ENCODE measurements at places on chromosomes 2 and 18.
A peak's percentile ranks its signal among the peaks of the same experiment; 100 is the strongest.

GRCh38 chr2:64679673-64680425 is 26.1 kb upstream of the SERTAD2 start:
- no peak for DNase-seq

- no peak for DNase-seq
Observed at GRCh38 chr2:120398996-120399888, 53.3 kb downstream of the INHBB start.

- DNase-seq: no peak
Observed at GRCh38 chr2:183729380-183729779, 605.1 kb downstream of the NUP35 start.

- DNase-seq: no peak
Observed at GRCh38 chr2:241489088-241489487, 19.3 kb downstream of the STK25 start.

DNA sequence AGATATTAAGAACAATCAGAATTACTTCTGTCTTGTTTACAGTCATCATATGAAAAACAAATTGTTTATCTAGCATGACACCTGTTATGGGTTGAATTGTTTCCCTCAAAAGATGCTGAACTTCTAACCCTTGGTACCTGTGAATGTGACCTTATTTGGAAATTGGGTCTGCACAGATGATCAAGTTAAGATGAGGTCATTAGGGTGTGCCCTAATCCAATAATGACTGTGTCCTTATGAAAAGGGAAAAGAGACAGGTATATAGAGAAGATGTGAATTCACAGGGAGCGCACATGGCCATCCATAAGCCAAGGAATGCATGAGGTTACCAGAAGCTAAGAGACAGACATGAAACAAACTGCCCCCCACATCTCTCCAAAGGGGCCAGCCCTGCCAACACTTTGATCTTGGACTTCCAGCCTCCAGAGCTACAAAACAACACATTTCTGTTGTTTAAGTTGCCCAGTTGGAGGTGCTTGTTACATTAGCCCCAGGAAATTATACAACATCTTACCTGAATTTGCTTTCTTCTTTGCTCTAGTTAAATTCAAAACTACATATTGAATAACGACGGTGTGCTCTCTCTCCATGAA is 2.3 kb upstream of the HPCAL1 start:
- no peak for DNase-seq

DNA sequence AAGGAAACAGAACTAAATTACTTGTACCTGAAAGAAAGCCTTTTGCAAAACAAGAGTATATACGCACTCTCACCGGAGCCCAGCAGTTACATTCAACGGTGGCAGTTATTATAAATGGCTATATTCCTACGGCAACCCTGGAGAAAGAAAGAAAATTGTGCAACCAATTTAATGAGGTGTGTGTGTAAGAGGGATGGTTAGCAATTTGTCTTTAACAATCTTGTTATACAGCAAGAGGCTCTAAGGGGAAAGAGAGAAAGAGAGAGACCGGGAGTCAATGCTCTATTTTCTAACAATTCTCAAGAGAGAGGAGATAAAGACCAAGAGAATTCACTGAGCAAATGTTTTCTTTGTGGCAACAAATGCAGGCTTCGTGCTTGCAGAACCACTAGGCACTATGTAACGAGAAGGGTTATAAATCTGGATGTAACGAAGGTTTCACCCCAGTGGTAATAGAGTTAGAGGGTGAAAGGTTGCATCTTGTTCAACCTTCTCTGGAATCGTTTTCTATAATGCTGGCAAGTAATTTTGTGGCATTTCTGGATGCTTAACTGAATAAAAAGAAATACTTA is 359.1 kb upstream of the SPRED2 start:
- no peak for DNase-seq

DNA sequence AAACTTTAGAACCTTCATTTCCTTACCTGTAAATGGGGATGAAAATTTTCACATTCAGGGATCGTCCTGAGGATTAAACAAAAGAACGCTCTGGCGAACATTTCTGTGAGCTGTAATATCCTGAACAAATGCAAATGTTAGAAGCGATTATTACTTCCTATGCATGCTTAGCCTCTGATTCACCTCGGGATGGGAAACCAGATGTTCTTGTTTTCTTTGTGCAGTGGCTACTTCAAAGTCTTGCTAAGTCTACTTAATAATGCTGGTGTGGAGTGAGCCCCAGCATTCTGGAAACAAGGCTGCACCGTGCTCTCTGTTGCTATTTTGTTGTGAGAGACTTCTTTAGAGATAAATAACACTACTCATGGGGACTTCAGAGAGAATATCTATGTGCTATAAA is 119.1 kb upstream of the PELI1 start:
- no peak for DNase-seq

DNA sequence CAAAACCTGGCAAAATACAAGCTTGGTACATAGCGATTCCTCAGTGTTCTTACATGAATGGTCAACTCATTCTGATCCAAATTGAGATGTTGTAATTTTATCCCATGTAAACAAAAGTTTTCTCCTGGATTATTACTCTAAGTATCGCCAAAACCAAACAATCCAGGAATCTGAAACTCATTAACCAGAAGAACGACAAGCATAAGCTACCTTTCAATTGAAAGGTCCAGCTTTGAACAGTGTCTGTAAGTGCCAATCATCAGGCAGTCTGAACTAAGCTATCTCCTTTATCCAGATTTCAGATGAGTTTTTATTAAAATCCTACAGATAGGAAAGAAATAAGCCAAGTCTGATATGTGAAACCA is 2.4 kb downstream of the MEX3C start:
- no peak for DNase-seq

DNA sequence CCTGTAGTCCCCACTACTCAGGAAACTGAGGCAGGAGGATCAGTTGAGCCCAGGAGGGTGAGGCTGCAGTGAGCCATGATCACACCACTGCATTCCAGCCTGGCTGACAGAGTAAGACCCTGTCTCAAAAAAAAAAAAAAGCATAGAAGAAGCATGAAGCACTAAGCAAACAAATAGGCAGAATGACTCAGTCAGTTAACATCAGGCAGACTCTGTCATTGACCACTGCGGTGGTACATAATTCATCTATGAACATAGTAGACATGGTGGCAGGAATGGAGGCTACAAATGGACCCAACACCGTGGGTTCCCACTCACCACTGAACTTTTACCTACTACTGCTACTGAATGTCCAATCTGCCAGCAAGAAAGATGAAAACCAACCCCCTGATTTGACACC is 7.6 kb upstream of the ASXL2 start:
- no peak for DNase-seq

DNA sequence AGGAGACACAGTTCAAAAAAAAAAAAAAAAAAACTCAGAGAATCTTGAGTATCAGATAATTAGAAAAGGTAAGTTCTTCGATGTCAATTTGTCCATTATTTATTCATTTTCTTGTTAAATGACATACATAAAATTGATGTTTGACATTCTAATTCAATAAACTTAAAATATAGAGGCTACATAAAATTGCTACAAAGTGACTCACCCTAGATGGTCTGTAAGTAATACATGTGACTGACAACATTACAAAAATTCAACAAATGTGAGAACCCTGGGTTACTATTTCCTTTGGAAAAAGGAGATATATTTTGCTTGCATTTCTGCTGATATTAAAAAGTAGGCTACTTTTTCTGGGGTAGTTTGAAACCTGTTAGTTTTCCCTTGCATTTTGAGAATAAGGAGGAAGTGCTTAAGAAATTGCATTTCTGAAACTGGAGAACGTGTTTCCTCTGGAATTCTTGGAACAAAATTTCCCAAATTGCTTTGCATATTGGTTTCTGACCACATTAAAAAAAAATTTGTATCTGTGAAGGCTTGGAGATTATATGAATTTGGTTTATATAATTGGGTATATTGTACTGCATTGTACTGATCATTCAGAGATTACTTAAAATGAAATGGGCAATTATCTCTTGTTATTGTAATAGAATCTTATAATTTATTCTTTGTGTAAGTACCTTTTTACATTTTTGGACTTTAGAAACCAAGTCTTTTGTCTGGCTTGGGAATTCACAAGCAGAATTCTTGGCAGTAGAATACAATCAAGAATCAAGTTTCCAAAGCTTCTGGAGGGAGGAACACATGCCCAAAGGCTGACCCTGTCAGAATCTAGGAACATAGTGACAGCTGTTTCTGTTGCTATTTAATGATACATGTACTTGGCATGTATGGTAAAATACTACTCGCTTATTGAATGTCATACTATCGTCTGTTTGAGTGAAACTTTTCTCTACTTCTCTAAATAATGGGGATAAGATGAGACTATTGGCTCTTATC is 106.1 kb downstream of the DSEL start:
- no peak for DNase-seq

- DNase-seq: no peak
Observed at GRCh38 chr2:152492131-152492530, 157.2 kb downstream of the FMNL2 start.

- DNase-seq: no peak
Observed at GRCh38 chr2:133633881-133634409, 65.7 kb upstream of the NCKAP5 start.

DNA sequence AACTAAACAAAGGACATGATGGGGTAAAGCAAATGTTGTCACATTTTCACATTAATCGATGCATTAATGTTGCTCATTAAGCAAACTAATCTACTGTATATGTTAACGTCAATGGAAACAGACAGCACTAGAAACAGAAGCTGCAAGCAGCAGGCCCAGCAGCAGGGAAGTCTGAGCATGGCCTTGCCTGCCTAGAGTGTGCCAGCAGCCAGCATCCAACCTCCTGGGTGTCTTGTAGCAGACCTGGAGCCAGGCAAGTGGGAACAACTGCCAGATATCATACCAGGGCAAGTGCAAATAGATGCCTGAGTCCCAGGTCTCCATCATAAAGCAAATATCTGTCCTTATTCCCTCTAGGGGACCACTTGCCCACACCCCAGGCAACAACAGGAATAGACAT is 319.0 kb downstream of the LRRTM1 start:
- no peak for DNase-seq

GRCh38 chr18:46336278-46337111 is 232.3 kb downstream of the HAUS1 start:
- no peak for DNase-seq

DNA sequence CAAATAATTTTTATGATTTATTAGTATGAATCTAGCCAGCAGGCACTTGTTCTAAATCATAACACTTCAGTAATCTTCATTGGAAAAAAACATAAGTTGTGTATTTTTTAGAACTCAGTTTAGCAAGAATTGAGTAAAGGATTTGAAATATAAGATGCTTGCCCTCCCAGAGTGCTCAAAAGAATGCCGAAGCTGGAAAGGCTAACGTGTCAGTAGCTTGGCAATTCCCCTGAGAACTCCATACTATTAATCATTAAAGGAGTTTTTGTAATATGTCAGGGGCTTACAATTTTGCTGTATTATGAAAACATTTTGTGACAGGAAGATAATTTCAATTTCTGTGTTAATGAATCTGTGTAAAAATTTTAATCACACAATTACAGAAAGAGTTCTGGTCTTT is 122.7 kb downstream of the GULP1 start:
- DNase-seq: no peak

GRCh38 chr2:215961981-215962380 is 51.4 kb downstream of the MREG start:
- no peak for DNase-seq

GRCh38 chr2:96913398-96914202 is 43.7 kb upstream of the SEMA4C start:
- DNase-seq: peak; percentile 45

- no peak for DNase-seq
Observed at GRCh38 chr2:241412144-241412543, 56.1 kb downstream of the FARP2 start.

- no peak for DNase-seq
Observed at GRCh38 chr2:231032575-231033140, 4.7 kb upstream of the C2orf72 start.

DNA sequence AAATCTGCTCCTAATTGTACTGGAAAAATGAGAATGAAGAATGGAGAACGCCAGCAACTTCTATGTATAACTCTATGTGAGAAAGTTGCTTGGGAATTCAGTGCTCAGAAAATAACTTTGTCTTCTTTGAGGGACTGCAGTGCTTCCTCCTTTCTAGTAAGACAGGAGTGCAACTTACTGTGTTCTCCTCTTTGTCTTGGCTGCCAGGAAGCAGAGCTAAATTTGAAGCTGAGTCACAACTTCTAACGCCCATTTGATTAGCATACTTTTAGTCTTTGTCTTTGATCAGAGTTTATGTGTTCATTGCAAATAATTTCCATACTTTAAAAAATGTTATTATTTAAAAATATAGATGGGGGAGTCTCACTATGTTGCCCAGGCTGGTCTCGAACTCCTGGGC is 6.6 kb downstream of the ARHGAP25 start:
- no peak for DNase-seq

DNA sequence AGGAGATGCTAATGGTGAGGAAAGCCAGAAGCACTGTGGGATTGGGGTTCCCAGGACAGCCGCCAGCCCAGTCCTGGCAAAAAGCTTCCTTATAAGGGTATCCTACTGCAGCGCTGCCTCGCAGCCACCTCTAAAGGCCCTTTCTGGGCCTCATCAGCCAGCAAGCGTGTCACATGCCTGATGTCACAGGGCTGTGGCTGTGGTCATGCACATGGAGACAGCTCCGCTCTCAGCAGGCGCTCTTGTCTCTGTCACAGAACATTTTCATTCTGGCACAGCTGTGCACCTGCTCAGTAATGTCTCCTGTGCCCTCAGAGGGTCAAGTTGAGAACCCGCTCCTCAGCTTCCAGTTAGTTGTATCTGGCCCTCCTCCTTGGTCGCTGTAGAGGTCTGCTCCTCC is 17.7 kb upstream of the MAL start:
- DNase-seq: no peak

DNA sequence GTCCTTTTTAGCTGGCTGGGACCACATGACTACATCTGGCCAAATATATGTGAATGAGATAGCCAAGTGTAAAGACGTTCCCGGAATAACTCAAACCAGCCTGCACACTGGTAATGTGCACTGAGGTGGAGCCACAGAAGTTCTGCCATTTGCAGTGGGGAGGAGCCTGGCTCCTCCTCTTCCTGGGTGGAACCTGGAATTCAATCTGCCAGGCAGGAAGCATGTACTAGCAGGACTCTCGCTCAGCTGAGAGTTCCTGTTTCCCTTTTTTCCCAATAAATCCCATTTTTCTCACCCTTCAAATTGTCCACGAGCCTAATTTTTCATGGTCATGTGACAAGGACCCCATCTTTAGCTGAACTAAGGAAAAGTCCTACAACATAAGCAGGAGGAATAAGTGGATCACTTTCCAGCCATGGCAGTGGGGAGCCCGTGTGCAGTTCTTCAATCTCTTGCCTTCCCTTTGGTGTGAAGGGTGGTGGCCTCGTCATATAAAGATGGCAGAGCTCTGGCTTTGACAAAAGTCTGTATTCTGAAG is 183.2 kb downstream of the UXS1 start:
- DNase-seq: no peak

DNA sequence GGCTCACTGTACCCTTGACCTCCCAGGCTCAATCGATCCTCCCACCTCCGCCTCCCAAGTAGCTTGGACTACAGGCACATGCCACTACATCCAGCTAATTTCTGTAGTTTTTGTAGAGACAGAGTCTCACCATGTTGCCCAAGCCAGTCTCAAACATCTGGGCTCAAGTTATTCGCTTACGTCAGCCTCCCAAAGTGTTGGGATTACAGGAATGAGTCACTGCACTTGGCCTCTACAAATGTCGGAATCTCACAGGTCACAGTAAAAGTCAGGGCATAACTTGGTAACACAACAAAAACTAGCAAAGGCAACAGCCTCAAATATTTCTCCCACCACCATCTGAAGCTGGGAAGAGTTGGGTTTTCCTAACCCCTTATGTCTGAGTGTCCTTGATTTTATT is 25.3 kb downstream of the SCG2 start:
- no peak for DNase-seq
